ENCODE measurements at places on chromosomes 1 and 21.

- DNase-seq, result no peak
Measured at GRCh38 chr1:169102567-169102966, 3.9 kb upstream of the ATP1B1 start.

- no peak for DNase-seq
Measured at GRCh38 chr1:220294846-220295301, 22.6 kb upstream of the RAB3GAP2 start.

- no peak for DNase-seq
Measured at GRCh38 chr1:212228591-212229119, 56.6 kb upstream of the PPP2R5A start.

DNA sequence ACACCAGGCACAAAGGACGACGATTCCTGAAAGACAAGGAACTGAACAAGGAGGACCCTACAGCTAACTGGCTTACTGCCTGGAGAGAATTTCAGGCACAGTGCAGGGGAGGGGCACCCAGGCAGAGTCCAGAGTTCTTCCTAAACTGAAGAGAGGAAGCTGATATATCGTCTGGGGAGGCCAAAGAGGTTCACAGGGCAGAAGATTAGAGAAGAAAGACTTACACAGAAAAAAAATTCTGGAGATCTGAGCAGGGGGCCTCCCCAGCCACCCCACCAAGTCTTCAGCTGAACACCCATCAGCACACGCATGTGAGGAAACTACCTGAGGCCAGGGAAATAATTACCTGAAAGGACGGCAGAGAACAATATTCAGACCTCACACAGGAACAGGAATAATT is 24.6 kb downstream of the SORT1 start:
- DNase-seq, result no peak

DNA sequence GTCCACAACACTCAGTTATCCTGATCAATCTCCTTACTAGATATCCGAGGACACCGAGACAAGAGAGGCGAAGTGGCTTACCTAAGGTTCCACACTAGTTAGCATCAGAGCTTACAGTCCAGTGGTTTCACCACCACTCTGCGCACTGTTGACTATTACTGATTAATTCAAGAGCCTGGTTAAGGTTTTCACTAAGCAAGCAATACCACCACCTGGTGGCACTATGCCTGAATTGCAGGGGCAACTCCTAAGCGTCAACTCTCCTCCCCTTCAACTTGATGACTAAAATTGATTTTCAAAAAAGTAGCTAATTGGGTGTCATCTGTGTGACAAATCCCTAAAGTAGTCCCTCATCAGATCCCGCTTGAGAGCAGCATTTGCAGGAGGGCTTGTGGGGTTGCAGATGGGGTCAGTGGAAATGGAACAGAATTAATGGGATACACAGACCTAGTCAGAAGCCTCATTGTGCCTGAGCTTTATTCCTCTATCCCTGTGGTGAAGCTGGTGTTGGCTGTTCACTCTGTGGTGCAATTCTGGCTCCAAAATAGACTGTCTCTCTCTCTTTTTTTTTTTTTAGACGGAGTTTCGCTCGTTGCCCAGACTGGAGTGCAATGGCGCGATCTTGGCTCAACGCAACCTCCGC is 9.1 kb downstream of the TTC22 start:
- DNase-seq, result no peak

DNA sequence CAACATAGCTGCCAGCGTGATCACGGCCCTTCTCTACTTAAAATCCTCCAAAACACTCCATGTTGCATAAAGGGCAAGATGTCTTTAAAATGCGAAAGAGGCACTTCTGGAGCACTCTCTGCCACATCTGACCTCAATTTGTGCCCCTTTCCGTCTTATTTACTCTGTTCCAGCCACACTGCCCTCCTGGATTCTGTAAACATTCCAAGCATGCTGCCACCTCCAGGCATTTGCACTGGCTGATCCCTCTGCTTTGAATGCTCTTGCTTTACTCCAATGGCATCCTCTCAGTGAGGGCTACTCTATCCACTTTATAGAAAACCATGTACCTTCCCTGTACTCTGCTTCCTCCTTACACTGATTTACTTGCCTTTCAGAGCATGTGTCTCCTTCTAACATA is 5.3 kb upstream of the RGS7 start:
- no peak for DNase-seq

- no peak for DNase-seq
Measured at GRCh38 chr1:240936911-240937668, 325.1 kb upstream of the GREM2 start.

- DNase-seq, result no peak
Measured at GRCh38 chr1:154104433-154105082, 50.3 kb downstream of the NUP210L start.

DNA sequence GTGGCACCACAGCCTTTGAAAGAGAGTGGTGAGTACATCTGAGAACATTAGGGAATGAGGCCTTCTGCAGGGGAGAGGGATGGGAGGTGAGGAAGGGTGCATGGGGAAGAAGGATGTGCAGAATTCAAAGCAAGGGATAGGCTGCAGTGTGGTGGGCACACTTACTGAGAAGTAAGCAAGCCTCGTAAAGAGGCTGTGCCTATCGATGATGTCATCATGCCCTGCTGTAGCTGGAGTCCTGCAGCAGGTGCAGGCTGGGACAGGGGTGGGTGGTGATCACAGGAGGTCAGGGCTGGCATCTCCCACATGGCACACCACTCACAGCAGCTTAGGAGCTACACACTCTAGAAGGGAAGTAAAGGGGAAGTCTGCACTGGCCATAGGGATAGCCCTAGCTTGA is 16.2 kb downstream of the ZSCAN20 start:
- no peak for DNase-seq

- DNase-seq, result no peak
Measured at GRCh38 chr1:30877205-30877912, 31.2 kb downstream of the SDC3 start.

- no peak for DNase-seq
Measured at GRCh38 chr21:31753949-31754707, 22.2 kb upstream of the SCAF4 start.

DNA sequence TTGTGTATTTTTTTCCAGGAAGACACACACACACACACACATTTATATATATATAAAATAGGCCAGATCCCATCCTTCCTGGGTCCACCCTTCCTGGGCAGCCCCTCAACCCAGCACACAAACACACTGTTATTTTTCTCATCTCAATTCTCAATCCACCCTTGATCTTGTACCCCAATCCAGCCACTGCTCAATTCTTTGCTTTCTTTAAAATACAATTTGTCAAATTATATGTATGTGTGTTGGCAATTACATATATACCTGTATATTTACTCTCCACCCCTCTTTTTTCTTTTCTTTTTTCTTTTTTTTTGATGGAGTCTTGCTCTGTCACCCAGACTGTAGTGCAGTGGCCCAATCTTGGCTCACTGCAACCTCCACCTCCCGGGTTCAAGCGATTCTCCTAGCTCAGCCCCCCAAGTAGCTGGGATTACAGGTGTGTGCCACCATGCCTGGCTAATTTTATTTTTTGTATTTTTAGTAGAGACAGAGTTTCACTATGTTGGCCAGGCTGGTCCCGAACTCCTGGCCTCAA is 88.3 kb downstream of the DHRS3 start:
- no peak for DNase-seq

GRCh38 chr1:44315521-44315920 is 39.5 kb downstream of the ERI3 start:
- no peak for DNase-seq

GRCh38 chr1:152036267-152037216 is at the start of gene S100A11:
S100A11 (minus strand) TSS chr1:152037004; CDS start chr1:152036915, 89 bp downstream.
- peak; percentile 62 for DNase-seq

GRCh38 chr1:182651339-182651724 is 33.1 kb downstream of the RGS8 start:
- DNase-seq, result no peak

DNA sequence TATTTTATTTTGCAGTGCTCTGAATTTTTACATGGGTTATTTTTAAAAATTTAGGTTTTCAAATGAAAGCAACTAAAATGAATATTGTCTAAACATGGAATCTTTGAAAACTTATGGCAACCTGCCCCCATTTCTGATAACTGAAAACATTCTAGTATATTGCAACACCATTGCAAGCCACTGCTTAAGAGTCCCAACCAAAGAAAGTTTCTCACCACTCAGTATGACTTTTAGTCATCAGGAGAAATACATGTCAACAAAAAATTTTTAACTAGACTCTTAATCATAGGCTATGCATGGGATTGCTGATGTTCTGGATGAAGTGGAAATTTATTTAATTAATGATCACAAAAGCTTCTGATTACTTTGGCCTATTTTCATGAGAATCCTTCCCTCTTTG is 112.1 kb downstream of the TNFSF18 start:
- DNase-seq, result no peak

DNA sequence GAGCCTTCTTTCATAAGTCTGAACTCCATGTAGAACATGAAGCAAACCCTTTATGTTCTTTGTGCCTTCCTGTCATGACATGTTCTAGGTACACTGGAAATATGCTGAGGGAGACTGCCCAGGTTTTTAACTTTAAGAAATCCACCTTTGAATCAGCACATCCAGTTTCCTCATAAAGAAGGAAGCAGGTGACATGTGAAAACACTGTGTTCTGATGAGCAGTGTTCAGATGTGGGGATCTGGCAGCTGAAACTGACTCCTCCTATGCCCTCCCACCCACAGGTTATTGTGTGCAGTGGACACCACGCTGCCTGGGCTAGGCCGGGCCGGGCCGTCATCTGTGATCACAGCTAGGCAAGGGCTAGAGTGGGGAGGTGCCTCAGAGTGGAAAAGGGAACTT is 51.1 kb downstream of the CNN3 start:
- no peak for DNase-seq

DNA sequence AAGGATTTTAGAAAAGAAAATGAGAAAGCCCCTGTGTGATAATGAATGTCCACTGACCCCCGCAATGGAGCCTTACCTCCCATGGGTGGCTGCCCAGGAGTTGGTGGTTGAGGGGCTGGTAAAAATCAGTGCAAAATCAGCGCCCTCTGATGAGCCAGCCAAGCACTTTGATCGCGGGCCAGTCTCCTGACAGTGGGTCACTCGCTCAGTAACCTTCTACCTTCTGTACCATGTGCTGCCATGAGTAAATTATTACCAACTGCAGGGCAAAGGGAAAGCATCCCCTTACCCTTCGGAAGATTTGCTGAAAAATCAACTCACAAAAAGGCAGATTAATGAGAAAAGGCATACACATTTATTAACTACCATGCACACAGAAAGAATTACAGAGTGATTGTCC is 58.8 kb downstream of the KCNK1 start:
- DNase-seq, result no peak

GRCh38 chr1:181219938-181220337 is 131.4 kb downstream of the IER5 start:
- DNase-seq, result no peak

GRCh38 chr1:162724583-162725120 is 65.8 kb upstream of the HSD17B7 start:
- DNase-seq, result no peak

DNA sequence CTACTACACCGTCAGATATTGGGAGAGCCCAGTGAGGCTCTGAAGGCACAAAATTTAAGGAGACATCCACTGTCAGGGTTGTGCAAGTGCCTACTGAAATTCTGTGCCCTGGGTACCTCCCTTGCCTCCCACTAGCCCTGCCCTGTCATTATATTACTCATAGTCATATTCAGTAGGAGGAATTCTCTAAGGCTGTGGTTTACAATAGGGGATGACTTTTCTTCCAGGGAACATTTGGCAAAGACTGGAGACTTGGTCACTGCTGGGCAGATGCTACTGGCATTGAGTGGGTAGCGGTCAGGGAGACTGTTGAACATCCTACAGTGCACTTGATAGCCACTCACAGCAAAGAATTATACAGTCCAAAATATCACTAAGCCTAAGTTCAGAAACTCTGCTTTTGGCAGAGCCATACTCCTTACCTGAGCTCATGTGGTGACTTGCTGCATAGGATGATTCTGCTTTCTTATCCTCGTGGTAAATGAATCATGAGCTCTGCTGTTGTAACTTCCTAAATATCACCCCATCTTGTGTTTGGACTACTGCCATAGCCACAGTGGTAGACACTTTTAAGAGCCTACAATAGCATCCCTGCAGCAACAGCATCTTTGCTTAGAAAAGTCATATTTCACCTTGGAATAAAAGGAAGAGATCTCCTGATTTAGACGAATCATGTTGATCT is 563.4 kb upstream of the PLXNA2 start:
- no peak for DNase-seq

DNA sequence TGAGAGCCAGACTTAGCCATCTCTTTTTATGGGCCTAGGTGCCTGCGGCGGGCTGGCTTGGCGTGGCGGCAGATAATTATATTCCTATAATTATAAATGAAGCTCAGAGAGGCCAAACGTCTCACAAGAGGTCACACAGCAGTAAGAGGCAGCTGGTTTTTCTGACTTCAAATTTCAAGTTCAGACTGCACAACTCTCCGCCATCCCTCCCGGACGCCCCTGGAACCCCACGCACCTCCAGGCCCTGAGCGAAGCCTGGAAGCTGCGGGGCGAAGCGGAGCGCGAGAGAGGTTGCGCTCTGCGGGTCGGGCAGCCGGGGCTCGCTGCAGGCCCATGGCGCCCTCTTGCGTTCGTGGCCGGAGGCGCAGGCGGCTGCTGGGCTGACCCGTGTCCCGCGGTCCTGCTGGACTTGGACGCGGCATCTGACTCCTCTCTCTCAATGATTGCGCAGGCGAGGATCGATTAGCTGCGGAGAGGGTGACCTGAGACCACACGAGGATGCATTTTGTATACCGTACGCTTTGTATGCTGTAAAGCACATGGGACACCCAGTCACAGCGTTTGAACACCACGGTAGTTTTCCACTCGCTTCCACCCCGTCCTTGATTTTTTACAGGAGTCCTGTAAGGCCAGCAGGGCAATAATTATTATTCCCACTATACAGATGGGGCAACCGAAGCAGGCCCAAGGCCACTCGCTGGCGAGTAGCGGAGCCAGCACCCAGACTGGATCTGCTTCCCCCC is 272.7 kb downstream of the FOXD2 start:
- peak; percentile 40 for DNase-seq

DNA sequence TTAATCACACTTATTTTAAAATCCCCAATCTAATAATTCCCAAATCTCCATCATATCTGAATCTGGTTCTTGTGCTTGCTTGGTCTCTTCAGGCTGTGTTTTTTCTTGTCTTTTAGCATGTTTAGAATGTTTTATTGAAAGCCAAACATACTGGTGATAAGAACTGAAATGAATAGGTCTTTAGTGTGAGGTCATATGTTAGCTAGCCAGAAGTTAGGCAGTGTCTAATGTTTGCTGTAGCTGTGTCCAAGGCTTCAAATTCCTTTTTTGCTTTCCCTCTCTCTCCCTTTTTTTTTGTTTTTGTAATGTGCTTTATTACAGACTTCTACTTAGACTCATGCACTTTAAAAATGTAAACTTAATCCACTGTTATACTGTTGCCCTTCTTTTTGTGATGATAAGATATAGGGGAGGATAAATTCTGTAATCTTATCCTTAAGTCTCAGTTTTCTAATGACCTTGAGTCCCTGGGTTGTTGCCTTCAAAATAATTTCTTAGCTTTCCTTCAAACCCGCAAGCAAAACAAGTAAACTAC is 725.1 kb downstream of the BRINP3 start:
- DNase-seq, result no peak

- DNase-seq, result no peak
Measured at GRCh38 chr1:116826818-116827606, 72.8 kb downstream of the CD2 start.

DNA sequence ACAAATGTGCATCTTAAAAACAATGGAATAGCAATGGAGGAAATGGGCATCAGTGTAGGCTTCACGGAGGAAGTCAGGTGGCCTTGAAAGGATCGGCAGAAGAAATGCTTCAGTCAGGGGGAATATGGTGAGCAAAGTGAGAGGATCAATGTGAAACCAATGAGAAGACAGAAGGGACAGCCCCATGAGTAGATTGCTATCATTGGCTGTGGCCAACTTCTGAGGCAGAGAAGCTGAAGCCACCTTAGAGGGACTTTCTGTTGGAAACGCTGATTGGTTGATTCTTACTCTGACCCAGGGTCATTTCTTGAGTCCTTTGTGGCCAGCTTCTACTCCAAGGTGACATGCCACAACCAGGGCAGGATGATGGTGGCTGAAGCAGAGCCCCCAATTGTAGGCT is 130.7 kb upstream of the ZNF648 start:
- DNase-seq, result no peak

Measured in activated T-helper 1 cell treated with Interleukin-2 at 50 U/mL for 16 hours (primary cell).